ENCODE measurements at places on chromosomes 16 and 17.

DNA sequence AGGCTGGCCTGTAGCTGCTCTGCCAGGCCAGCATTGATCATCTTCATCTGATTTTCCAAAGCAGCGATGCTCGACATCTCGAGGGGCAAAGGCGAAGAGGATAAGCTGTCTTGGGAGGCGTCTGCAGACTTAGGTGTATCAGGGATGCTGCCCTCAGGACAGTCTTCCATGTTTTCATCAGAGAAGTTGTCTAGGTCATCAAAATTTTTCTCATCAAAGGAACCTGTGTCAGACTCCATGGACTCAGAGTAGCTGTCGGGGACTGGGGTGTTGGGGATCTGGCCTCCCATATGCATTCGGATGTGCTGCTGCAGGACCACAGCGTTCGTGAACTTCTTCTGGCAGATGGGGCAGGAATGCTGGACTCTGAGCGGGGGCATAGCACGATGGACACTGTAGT, 11.5 kb downstream of the SALL1 start:
- no peak for DNase-seq

DNA sequence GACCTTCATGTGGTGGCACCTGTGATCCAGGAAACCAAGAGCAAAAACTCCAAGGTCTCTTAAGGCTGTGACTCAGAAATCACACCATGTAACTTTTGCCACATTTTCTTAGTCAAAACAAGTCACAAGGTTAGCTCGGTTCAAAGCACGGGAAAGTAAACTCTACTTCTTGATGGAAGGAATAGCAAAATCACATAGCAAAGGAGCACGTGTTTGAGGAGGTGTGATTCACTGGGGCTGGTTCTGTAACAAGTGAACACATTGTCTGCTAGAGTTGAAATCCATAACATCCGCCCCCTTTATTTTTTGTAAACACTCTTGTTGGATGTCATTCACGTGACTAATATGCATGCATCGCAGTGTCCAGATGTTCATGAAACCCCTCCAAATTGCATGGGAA, 415.0 kb upstream of the MAF start:
- no peak for DNase-seq

DNA sequence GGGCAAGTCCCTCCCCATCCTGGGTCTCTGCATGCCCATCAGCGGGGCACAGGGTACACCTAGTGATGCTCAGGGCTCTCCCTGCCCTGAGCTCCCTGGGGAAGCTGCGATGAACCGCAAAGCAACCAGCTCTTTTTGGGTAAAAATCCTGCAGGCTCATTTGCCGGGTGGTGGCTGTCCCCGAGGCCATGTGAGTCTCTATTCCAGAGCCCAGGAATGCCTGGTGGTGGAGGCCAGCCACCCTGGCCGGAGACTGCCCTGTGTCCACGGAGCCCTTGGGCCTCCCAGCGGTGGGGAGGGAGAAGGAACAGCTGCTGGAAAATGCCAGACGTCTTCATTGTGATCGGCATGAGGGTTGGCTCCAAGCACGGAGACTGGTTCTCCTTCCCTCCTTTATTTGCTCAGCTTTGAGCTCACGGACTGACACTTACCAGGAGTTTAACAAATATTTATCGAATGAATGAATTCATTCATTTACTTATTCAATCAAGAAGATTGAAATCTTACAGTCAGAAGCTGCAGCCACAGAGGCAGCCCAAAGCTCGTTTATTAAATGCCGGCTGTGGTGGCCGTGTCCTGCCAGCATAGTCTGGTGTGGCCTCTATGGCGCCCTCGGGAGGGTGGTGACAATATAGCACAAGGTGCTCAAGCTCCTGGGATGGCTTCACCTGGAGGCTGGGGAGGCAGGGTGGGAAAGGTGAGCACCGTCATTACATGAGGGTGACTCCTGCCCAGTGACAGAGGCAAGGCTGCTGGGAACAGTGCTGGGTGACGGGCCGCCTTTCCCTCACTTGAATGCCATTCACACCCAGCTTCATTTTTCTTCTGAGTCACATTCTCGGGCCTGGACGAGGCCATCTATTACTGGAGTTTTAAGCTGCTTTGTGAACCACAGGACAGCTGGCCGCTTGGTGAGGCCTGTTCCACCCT, 31.1 kb upstream of the JPH3 start:
- DNase-seq: no peak

GRCh38 chr17:73297934-73298861, 13.6 kb downstream of the CDC42EP4 start:
- no peak for DNase-seq

GRCh38 chr17:67365738-67366192, 612 bp downstream of the PSMD12 start:
- DNase-seq: no peak

DNA sequence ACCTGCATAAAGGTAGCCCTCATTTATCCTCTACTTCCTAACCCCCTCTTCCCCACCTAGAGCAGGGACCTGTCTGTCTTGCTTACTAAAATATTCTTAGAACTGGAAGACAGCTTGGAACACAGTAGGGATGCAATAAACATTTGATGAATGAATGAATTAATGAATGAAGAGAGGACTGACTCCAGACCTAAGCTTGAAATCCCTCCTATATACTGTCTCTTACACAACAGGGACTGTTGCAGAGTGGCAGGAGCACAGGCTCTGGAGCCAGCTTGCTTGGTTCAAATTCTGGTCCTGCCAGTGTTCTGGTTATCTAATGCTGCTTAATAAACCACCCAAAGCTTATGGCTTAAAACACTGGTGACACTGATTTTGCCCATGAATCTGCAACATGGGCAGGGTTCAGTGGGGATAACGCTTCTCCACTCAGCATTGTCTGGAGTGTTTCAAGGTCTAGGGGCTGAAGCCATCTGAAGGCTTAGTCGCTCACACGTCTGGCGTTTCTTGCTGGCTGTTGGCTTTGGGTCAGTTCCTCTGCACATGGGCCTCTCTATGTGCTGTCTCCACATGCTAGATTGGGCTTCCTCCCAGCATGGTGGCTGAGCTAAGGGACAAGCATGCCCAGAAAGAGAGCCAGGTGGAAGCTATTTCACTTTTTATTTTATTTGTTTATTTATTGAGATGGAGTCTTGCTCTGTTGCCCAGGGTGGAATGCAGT, 12.8 kb upstream of the RAP1GAP2 start:
- DNase-seq: no peak

- DNase-seq: no peak
Observed at GRCh38 chr17:77786740-77787505, 171.6 kb upstream of the TNRC6C start.

- no peak for DNase-seq
Observed at GRCh38 chr16:80604600-80605355, 64.0 kb downstream of the DYNLRB2 start.

GRCh38 chr17:18980682-18981334, 23.8 kb downstream of the FAM83G start:
- DNase-seq: no peak

- no peak for DNase-seq
Observed at GRCh38 chr16:67560827-67561342, 1.4 kb upstream of the CTCF start.

- DNase-seq: no peak
Observed at GRCh38 chr17:77523540-77523939, 382.8 kb downstream of the SEC14L1 start.

GRCh38 chr17:39484178-39484577, 22.9 kb downstream of the CDK12 start:
- DNase-seq: no peak

DNA sequence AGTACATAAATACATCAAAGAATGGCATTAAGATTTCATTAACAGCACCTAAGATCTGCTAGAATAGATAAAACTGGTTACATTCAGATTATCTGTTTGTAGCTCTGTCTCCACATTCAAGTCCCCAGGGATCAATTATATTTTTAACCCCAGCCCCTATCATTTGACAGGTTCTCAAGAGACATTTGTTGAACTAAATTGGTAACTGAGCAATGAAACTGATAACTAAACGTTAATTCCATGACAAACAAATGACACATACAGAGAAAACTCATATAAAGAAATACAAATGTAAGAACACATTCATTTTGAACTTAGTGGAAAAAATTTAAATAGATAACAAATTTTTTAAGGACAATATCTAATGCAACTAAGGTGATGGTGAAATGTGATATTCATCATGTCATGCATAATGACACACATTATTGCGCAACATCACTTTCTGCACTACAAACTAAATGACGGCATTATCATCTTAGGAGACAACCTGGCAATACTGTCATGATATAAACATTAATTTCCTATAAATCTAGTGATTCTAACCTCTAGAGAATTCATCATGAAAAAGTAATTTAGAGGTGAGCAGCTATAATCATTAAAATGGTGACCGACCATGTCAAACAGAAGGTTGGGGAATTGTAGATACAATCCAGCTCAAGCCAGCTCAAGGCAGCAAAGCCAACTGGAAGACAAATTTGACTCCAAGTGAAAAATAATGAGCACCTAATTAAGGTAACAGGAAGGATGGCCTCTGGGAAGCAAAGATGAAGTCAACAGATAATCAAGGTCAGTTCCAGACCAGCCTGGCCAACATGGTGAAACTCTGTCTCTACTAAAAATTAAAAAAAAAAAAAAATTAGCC, 9.5 kb downstream of the ARHGAP17 start:
- no peak for DNase-seq

GRCh38 chr16:576823-577201, 7.0 kb downstream of the PIGQ start:
- no peak for DNase-seq

GRCh38 chr17:49148171-49148570, 15.6 kb downstream of the B4GALNT2 start:
- no peak for DNase-seq

GRCh38 chr16:21943571-21943970, 9.6 kb upstream of the UQCRC2 start:
- DNase-seq: no peak

- no peak for DNase-seq
Observed at GRCh38 chr16:73891129-73891542, 405.5 kb upstream of the PSMD7 start.

GRCh38 chr17:21293831-21294210, 9.3 kb downstream of the MAP2K3 start:
- no peak for DNase-seq

GRCh38 chr17:70323269-70323668, 153.9 kb downstream of the KCNJ2 start:
- no peak for DNase-seq

DNA sequence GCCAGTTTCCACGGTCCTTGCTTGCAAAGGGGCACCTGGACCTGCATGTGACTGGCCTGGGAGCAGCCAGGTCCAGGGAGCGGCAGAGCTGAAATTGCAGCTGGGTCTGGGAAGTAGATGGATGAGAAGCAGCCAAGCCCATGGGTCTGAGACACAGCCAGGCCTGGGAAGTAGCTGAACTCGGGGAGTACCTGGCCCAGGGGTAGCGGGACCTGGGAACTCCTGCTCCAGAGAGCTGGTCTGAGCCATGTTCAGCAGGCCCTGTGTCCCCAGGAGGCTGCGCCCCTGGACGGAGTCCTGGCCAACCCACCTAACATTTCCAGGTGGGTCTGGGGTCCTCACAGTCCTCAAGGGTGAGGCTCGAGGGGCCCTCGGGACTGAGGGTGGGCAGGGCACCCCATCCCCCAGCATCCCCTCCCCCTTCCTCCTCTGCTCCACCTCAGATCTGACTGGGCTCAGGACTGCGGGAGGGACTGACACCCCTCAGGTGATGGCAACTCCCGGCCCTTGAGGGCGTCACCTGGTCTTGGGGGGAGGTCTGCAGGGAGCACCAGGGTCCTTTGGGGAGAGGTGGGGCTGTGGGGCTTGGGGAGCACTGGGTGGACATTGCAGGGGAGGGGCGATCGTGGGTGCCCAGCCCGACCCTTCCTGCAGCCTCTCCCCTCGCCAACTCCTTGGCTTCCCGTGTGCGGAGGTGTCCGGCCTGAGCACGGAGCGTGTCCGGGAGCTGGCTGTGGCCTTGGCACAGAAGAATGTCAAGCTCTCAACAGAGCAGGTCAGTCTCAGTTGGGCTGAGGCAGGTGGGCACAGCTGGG, 3.0 kb downstream of the MSLN start:
- DNase-seq: no peak

DNA sequence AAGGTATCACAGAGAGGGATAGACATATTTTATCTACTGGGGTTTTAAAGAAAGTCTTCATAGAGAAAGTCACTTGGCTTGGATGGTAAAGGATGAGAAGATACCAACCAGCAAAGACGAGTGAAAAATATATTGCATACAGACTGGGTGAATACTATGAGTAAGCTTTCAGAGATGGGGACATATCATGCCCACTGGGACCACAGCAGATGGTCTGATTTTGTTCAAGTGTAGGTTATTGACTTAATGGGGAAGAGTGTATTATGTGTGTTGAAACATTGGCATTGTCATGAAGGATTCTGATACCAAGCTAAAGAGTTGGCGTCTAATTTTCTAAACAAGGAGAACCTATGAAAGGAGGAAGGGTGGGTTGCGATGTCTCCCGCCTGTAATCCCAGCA, 13.8 kb upstream of the MMD start:
- DNase-seq: no peak

- no peak for DNase-seq
Observed at GRCh38 chr16:9012848-9013507, 49.3 kb upstream of the USP7 start.

- no peak for DNase-seq
Observed at GRCh38 chr17:74082886-74083285, 120.6 kb upstream of the RPL38 start.

- no peak for DNase-seq
Observed at GRCh38 chr17:71276079-71276478, 844.7 kb upstream of the SOX9 start.

DNA sequence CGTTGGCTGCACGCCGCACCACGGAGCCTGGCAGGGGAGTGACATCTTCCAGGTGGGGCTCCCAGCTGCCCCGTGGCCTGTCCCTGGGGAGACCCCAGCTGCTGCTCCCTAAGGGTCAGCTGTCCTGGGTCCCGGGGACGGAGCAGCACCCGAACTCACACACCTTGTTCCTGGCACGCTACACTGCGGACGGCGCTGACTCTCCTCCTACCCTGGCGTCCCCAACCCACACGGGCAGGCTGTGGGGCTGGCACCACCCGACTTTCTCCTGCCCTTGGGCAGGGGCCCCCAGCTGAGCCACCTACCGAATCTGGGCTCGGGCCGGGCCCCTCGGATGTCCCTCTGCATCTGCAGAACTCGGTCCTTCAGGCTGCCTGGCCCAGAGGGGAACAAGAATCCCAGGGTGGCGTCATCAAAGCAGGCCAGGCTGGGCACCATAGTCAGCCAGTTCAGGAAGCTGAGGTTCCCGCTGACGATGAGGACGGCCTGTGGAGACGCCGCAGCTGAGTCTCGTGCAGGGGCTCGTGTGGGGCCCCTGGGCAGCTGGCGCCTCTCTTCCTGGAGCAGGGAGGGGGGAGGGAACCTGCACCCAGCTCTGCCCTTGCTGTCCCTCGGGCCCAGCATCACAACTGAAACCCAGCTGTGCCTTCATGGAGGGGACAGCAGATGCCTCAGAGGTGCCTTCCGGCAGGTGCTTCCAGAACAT, 70.5 kb upstream of the GNG13 start:
- no peak for DNase-seq

- no peak for DNase-seq
Observed at GRCh38 chr17:43679911-43680310, 18.2 kb upstream of the MEOX1 start.
